ENCODE measurements at places on chromosomes 11 and 22.

- no peak for DNase-seq
These were observed 7.8 kb upstream of the BRSK2 start for GRCh38 chr11:1381793-1382425.

GRCh38 chr11:14148653-14149273 is 186.2 kb downstream of the SPON1 start:
- DNase-seq: no peak

- no peak for DNase-seq
These were observed 29.4 kb downstream of the SCN3B start for GRCh38 chr11:123624974-123625373.

GRCh38 chr22:46230262-46230901 is 19.7 kb downstream of the CDPF1 start:
- no peak for DNase-seq

GRCh38 chr11:118100691-118101232 is 14.0 kb upstream of the SMIM35 start:
- no peak for DNase-seq

DNA sequence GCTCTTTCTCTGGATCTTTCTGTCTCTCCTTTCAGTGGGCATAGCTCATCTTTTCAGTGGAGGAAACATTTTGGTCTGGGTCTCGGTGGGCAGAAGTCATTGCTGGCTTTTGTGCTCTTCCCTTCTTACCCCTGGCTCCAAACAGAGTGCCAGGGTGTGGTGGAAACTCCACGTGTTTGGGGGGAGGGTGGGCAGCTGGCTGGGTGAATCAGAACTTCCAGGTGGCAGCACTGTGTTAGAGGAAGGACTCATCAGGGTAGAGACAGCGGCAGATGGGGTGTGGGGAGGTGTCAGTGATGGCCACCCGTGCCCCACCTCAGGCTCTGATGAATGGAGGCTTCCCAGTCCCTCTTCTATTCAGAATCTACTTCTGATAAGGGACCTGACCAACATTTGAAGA is 114.0 kb downstream of the GRIK4 start:
- DNase-seq: no peak

- no peak for DNase-seq
These were observed 370.1 kb upstream of the ARHGAP42 start for GRCh38 chr11:100316952-100317351.

GRCh38 chr22:37242395-37242918 is 1.6 kb downstream of the RAC2 start:
- DNase-seq: peak; percentile 76

- peak; percentile 13 for DNase-seq
These were observed 21.5 kb upstream of the CBX7 start for GRCh38 chr22:39173787-39174497.

- DNase-seq: no peak
These were observed 134.9 kb upstream of the ZC3H12C start for GRCh38 chr11:109958131-109958820.

- no peak for DNase-seq
These were observed 331.2 kb downstream of the TMEM135 start for GRCh38 chr11:87368858-87369480.

DNA sequence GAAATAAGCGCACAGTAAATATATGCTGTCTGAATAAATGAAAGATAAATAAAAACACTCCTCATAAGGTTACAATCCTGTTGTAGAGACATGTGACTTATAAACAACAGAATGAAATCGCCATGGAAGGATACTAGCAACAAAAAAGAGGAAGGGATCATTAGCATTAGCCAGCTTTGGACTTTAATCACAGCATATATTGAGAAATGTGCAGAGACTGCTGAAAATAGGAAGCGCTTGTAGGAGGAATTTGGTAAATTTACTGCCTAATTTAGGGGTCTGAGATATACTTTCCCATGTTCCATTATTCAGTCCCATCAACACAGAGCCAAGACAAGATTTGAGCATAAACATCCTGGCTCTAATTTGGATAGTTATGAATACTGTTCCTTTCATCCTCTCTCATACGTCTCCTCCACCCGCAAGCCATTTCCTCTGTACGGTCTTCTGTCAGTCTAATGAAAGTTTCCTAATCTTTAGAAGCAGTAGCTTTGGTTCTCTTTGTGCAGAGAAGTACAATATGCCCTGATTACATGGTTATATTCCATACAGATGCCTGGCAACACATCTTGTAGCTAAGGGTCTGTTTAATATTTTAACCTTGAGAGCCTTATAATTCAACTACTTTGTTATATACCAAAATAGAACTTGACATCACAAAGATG is 37.1 kb upstream of the AKIP1 start:
- DNase-seq: no peak

DNA sequence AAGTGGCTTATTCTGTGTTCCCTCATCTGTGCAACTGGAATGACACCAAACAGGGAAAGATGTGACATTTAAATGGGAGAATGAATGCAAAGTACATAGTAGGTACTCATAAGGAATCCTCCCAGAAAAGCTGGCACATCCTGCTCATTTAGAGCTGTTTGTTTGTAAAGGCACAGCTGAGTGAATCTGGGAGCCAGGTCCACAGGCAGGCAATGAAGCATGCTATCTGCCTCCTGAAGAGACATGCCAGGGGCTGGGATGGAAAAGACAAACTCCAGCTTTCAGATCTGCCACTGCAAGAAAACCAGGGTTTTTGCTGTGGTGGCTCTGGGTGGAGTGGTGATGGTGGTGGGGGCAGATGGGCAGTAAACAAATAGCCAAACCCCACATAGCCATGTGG is 150.1 kb downstream of the TENM4 start:
- DNase-seq: no peak

DNA sequence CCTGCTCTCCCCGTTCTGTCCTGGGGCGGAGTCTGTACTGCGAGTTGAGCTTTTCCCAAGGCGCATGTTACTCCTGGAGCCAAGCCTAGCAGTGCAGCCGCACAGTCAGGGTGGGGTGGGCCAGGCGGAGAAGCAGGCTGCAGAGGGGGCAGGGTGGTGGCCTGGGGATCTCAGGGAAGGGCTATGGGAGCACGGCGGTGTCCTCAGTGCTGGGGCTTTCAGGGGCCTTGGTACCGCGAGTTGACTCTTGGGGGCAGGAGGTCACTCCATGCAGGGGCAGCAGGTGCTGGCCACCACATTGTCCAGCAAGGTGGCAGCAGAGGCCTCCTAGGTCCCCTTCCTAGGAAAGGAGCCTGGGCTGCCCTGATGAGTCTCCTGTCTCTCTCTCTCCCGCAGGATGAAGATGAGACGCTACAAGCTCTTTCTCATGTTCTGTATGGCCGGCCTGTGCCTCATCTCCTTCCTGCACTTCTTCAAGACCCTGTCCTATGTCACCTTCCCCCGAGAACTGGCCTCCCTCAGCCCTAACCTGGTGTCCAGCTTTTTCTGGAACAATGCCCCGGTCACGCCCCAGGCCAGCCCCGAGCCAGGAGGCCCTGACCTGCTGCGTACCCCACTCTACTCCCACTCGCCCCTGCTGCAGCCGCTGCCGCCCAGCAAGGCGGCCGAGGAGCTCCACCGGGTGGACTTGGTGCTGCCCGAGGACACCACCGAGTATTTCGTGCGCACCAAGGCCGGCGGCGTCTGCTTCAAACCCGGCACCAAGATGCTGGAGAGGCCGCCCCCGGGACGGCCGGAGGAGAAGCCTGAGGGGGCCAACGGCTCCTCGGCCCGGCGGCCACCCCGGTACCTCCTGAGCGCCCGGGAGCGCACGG is 14.9 kb upstream of the MIEF1 start:
- DNase-seq: no peak

GRCh38 chr11:123193742-123194141 is 1.3 kb downstream of the CLMP start:
- no peak for DNase-seq

- DNase-seq: peak; percentile 41
These were observed 740 bp downstream of the EML3 start for GRCh38 chr11:62611705-62612365.

DNA sequence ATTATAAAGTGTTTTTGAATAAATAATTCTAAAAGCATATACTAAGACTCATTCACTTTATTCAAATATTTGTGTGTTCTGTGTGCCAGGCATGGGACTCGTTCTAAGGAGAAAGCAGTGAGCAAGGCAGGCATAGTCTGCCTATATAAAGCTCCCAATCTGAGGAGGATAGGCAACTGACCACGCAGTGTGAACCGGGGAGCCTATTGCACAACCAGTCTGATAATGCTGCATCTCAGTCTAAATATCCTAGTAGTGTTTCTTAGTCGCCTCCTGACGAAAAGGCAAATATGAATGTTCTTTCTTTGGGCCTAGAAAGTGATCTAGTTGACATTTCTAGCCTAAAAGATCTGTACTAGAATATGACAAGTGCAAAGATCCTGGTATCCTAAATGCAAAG is 98.3 kb downstream of the C11orf65 start:
- DNase-seq: no peak

DNA sequence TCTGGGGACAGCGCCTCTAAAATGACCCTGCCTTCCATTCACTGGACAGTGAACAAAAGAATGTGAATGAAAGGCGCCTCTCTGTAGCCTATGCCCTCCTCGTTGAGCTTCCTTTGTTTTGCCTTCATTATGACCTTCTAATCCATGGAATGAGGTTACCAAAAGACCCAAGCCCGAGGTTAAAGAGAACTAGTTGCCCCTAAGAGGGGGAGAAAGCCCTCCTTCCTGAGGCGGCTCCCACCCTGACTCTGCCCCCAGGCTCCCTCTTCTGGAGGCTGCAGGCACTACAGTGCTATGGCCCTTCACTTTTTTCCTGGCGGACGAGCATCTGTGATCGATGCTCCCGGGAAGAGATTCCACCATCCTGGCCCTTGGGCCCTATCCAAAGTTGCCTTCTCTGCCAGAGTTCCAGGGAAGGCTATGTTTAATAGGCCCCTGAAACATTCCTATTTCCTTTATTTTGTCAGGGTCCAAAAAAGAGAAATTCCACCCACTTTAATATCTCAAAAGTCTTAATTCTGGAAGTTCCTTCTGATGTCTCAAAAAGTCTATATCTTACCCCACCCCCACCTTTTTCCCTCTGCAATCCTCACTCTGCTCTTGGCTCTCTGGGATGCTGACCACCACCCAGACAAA is 147.3 kb downstream of the FEZ1 start:
- peak; percentile 13 for DNase-seq

- DNase-seq: no peak
These were observed 363.0 kb downstream of the CTTN start for GRCh38 chr11:70761094-70761907.

GRCh38 chr11:114594703-114595102 is 883 bp downstream of the NXPE4 start:
- no peak for DNase-seq

GRCh38 chr22:23168391-23169042 is 11.8 kb upstream of the BCR start:
- DNase-seq: no peak

GRCh38 chr11:128610721-128611617 is 23.6 kb upstream of the ETS1 start:
- no peak for DNase-seq

GRCh38 chr11:12121517-12121916 is 11.1 kb downstream of the MICAL2 start:
- DNase-seq: no peak

- DNase-seq: no peak
These were observed 2.9 kb downstream of the SMARCB1 start for GRCh38 chr22:23789638-23790037.

DNA sequence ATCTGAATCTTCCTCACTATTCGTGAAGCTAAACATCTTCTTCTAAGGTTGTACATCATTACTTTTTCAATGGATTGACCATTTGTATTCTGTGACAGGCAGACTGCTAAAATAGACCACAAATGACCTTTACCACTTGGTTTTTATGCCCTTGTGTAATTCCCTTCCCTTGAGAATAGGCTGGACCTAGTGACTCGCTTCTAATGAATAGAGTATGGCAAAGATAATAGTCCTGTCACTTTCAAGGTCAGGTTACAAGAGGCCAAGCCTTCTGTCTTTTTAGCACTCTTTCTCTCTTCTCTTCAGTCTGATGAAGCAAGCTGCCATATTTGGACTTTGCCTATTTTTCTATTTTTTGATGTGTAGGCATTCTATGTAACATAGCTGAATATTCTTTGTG is 492.9 kb downstream of the SOX6 start:
- no peak for DNase-seq

GRCh38 chr11:104529213-104529612 is 365.3 kb upstream of the PDGFD start:
- no peak for DNase-seq

DNA sequence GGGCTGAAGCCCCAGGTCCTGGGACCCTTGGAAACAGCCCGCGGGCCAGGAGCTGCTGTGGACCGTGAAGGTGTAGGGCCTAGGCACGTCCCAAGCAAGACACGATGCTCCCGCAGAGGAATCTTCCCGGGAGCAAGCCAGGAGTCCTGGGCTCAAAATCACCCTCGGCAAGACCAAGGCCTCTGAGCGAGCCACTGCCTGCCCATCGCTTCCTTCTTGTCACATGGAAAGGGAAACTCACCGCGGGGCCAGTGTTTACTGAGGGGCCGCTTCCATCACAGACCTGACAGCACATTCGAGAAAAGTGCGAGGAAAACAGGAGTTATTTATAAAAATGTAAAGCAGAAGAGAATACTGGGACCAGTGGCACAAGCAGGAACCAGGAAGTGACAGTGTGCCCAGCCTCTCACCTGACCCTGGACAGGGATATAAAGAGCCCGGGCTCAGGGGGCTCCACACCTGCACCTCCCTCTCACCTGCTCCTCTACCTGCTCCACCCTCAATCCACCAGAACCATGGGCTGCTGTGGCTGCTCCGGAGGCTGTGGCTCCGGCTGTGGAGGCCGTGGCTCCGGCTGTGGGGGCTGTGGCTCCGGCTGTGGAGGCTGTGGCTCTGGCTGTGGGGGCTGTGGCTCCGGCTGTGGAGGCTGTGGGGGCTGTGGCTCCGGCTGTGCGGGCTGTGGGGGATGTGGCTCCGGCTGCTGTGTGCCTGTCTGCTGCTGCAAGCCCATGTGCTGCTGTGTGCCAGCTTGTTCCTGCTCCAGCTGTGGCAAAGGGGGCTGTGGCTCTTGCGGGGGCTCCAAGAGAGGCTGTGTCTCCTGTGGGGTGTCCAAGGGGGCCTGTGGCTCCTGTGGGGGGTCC is at the start of gene KRTAP5-5:
TSS of gene KRTAP5-5 (plus strand) at position 450 of the 860 bp plus-strand sequence. CDS start at position 516, 66 bp downstream.
- no peak for DNase-seq

GRCh38 chr11:10022764-10023163 is 271.3 kb downstream of the SBF2 start:
- no peak for DNase-seq

DNA sequence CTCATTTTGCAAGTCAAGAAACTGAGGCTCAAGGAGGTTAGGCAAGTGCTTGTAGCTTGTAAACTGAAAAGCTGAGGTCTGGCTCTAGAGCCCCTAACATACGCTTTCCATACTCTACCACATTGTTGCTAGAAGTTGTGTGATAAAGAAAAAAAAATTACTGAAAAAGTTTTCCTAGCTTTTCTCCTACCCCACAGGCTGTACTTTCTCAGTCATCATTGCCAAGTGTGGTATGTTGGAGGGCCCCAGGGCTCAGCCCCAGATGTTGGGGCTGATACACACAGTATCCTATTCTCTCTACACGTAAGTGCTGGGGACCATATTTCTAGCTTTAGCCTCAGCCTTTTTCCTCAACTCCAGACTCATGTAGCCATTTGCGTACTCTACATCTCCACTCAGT is 16.0 kb downstream of the KREMEN1 start:
- no peak for DNase-seq

GRCh38 chr11:57210781-57211180 is 26.3 kb downstream of the APLNR start:
- DNase-seq: no peak
